ENCODE measurements at places on chromosomes 6 and 20.

GRCh38 chr6:37202788-37203491 lies 33.0 kb downstream of the PIM1 start:
- no peak for DNase-seq

DNA sequence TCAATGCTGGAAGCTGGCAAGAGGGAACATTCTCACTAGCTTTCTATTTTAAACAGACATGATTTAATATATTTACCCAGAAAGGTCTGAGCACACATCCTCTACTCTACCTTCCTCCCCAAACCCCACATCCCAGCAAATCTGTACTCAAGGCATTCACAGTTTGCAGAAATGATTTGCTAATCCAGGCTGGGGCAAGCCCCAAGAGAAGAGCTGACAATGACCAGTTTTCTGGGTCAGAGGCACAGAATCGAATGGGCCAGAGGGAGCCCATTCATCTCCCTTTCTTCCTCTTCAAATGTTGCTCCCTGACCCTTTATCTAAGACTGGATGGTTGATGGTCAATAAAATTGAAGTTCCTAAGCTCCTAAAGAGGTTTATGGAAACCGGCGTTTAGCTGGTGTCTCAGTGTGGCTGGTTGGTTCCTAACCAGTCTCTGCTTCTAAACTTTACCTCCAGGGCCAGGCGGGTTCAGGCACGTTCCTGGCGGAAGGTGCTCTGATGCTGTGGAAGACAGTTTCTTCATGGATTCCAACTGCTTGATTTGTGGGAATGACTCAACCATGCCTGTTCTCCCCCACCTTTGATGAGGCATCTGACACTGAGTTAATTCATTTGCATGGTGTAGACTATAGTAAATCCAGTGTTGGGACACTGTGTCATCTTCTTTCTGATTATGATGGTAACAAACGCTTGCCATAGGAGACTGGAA lies 96.4 kb upstream of the IYD start:
- no peak for DNase-seq

GRCh38 chr20:12289465-12289864 lies 371.8 kb downstream of the BTBD3 start:
- no peak for DNase-seq

- DNase-seq: no peak
Observed at GRCh38 chr20:61926796-61927192, 138.9 kb downstream of the TAF4 start.

DNA sequence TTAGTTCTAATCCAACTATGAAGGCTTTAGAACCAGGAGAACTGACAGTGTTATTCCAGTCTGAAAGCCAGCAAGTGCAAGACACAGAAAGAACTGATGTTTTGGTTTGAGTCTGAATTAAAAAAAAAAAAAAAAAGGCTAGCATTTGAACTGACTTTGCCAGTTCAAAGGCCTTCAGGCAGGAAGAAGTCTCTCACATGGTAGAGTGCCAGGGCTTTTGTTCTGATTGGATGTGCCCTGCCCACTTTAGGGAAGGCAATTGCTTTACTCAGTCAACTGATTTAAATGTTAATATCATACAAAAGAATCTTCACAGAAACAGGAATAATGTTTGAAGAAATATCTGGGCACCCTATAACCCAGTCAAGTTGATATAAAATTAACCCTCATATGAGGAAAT lies 212.2 kb downstream of the HIVEP2 start:
- no peak for DNase-seq

GRCh38 chr6:26034905-26035304 lies 52.3 kb upstream of the HFE start:
- no peak for DNase-seq

- peak; percentile 87 for DNase-seq
Observed at GRCh38 chr6:42021847-42022754, 28.2 kb upstream of the TAF8 start.

- DNase-seq: no peak
Observed at GRCh38 chr6:106517706-106518105, 111.6 kb downstream of the RTN4IP1 start.

DNA sequence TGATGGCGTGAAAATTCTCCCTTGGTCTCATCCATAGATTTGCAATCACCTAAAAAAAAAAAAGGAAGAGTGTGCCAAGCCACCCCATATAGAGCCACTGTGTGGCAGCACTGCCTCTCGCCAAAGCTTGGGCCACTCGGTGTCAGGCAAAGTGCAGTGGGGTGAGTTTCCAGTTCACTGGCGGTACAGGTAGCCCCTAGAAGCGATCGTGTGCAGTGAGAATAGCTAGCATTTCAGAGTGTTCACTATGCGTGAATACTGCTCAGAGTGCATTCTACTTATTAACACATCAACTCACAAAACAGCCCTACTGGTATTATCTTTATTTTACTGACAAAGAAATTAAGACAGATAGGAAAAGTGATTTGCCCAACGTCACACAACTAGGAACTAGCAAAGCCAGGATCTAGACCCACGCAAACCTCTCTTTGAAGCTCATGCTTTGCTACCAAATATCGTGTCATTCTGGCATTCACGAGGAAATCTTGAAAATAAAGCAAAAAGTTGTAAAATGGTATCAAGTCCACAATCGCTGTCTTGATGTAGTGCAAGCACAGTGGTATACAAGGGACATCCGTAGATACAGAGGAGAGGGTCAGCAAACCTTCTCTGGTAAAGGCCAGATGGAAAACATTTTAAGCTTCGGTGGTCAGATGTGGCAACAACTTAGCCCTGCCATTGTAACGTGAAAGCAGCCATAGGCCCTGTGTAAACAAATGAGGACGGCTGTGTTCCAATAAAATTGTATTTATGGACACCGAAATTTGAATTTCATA lies 10.4 kb upstream of the GCNT2 start:
- DNase-seq: peak; percentile 69

DNA sequence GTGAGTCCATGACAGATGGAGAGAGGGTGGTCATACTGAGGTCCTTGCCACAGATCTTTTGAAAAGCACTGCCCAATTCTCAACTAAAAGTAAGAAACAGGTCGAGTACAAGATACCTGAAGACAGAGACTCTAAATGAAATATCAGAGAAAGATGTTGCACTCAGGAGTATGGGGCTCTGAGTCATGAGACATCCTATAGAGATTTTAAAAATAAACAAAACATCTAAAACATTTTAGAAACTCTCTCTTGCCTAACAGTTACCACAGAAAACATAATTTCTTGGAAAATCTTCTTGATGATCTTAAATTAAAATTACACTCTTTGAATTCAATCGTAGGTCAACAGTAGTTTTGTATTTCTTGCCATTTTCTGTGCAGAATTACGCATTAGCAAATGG lies 348.9 kb upstream of the MARCKS start:
- no peak for DNase-seq

DNA sequence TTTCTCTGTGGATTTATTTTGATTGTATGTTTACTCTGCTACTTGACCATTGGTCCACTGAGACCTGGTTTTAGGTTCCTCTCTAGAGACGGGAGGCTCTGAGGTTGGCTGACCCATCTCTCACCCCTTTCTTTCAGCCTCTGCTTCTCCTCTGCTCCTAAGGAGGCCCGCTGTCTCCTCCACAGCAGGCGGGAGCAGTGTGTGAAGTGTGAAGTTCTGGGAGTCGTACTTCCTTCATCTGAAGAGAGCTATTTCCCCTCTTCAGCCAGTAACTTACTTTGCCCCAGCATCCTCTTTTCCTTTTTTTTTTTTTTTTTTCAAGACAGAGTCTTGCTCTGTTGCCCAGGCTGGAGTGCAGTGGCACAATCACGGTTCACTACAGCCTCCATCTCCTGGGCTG lies 21.1 kb downstream of the PDRG1 start:
- DNase-seq: no peak

GRCh38 chr6:136252441-136252840 lies 2.3 kb upstream of the MTFR2 start:
- no peak for DNase-seq

GRCh38 chr6:137900815-137901214 lies 33.8 kb downstream of the TNFAIP3 start:
- no peak for DNase-seq

DNA sequence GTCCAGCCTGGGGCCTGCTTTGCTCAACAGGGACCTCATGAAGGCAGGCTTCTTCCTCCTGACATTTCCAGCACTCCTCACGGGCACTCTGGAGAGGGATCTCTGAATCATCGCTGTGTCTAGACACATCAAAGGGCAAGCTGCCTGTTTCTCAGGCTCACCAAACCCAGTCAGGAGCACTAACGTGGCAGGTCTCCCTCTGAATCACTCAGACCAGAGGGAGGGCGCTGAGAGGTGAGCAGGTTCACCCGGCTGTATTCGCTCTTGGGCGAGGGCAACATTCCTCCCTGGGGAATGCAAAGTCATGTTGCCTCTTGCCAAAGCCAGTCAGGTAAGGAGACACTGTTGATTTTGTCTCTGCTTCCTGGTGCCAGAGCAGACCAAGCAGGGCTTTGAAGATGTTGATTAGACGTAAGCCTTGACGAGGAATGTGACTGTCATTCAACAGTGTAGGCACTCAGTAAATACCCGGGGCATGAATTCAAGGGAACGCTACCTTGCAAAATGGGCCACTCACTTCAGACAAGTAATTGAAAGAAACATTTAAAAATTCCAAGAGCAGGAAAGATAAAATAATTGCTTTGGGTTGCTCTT lies 50.1 kb downstream of the CYP24A1 start:
- DNase-seq: no peak

- no peak for DNase-seq
Observed at GRCh38 chr20:25076731-25077609, 5.0 kb downstream of the VSX1 start.

GRCh38 chr6:33923857-33924514 lies 120.2 kb upstream of the MLN start:
- no peak for DNase-seq

- DNase-seq: no peak
Observed at GRCh38 chr6:100988391-100988984, 107.4 kb upstream of the ASCC3 start.

GRCh38 chr6:15661853-15662325 lies 939 bp downstream of the DTNBP1 start:
- DNase-seq: no peak

DNA sequence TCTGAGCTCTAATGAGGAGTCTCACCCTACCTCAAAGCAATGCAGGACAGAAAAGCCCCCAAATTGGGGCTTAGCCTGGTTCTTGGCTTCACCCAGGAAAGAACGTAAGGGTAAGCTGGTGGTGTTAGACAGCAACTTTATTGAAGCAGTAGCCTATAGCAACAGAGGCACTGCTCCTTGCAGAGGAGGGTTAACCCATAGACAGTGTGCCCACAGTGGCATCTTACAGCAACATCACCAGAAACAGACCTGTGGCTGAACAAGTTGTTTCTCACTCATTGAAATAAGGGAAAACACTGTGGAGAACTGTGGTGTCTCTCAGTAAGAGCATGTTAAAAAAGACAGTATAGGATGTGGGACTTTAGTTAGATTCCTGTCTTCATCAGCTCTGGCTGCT lies 80.4 kb upstream of the SPTLC3 start:
- DNase-seq: no peak

- DNase-seq: no peak
Observed at GRCh38 chr6:82507112-82507511, 143.5 kb downstream of the TPBG start.

GRCh38 chr6:5028921-5029320 lies 25.1 kb upstream of the RPP40 start:
- DNase-seq: no peak

DNA sequence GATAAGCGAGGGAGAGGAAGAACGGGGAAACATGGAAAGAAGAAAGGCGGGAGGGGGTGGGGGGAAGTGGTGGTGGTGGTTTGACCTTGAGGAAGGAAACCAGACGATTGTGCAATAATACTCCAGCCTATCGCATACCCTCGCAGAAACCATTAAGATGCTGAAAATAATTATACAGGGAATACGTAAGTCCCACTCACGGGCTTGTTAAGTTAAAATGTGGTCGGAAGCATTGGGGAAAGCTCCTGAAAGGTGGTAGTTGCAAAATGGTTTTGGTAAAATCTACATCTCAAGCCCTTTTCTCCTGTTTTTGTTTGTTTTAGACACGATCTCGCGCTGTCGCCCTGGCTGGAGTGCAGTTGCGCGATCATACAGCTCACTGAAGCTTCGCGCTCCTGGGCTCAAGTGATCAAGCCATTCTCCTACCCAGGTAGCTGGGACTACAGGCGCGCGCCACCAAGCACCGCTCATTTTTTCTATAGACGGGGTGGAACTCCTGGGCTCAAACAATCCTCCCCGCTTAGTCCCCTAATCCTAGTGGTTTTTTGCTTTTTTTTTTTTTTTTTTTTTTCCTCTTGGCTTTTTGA lies 128.9 kb upstream of the ZNF184 start:
- no peak for DNase-seq

- DNase-seq: no peak
Observed at GRCh38 chr6:158759966-158760617, 59.1 kb downstream of the EZR start.

DNA sequence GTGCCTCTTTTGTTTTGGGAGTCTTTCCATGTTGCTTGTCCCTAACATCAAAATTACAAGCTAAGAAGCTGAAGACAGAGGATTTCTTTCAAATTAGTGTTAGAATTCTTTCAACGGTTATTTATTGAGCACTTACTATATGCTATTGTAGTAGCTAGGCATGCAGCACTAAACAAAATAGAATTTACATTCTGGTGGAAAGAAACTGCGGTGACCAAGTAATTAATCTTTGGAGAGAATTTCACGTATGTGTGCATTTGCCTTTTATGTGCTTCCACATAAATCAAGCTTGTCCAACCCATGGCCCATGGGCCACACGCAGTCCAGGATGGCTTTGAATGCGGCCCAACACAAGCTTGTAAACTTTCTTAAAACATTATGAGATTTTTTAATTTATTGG lies 33.0 kb upstream of the DUSP22 start:
- DNase-seq: no peak

DNA sequence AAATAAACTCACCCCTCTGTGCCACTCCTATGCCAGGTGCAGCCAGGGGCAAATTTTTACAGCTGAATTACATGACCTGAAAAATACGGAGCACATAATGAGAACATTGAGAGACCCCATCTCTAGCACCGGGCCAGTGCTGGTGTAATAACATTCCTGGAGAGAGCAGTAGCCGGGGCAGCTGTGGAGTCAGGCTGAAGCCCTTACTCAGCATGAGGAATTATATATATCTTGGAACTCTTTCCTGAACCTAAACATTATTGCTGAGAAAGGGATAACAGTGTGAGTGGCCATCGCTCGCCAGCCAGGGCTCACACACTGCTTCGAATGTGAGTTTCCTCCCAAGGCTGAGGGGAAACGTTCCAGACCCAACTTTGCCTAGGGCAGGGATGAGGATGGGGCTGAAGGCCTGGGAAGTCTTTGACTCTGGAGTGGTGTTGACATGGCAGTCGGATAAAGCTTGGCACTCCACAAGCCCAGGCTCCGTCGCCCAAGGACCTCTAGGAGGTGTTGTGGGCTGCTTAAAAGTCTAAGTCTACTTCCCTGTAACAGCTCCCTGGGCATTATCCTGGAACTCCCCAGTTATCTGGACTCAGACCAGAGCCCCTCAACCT lies 269.8 kb downstream of the CDC5L start:
- DNase-seq: no peak
